GM19239 (cell line): ENCODE measurements at places on chromosomes 4 and X.

DNA sequence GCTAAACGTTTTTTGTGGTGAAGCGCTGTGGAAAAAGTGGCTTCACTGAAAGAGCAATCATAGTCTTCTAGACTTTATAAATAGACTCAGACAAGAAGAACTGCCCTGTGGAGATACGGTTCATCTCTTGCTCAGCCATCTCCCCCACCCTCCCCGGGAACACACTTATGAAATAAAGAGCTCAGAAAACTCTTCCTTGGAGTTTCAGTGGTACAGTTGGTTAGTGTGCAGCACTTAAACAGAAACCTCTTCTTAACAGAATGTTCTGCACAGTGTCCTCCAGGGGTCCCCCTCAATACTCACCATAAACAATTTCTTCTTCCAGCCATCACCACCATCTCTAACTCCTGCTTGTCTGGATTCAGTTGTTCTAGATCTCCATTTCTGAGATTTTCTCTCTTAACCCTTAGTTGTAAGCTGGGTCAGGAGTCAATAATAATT is 313.0 kb downstream of the ARHGAP10 start:
- DNase-seq: peak; percentile 37

- no peak for DNase-seq
These were observed 13.7 kb upstream of the HTRA3 start for GRCh38 chr4:8255698-8256441.

DNA sequence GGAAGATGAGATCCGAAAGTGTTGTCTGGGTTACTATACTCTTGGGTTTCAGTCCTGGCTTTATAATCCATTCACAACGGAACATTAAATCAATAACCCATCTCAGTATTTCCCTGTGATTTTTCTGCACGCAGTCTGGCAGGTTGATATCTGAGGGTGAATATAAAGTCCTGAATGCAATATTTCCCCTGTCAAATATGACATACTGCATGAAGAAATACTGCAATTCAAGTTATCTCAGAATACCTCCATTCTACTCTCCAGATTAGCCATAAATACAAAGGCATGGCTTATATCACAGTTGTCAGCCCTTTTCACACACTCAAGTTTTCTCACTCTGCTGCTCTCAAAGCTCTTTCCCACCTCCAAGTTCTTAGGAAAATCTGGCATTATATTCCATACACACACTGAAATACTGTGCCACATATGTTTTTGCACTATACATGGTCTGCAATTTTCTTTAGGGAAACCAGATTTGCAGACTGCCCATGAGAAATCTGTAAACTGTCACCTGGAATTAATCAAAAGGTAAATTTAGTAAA is 64.7 kb downstream of the WDFY3 start:
- no peak for DNase-seq

GRCh38 chr4:76987153-76987591 is 37.6 kb downstream of the SEPTIN11 start:
- DNase-seq: no peak

- DNase-seq: no peak
These were observed 78.7 kb downstream of the WDFY3 start for GRCh38 chr4:84887824-84888223.

GRCh38 chr4:138399081-138399480 is 156.9 kb upstream of the SLC7A11 start:
- no peak for DNase-seq

- no peak for DNase-seq
These were observed 10.9 kb upstream of the TMPRSS11D start for GRCh38 chr4:67894659-67895058.

GRCh38 chr4:41934514-41934900 is 722 bp upstream of the TMEM33 start:
- no peak for DNase-seq

DNA sequence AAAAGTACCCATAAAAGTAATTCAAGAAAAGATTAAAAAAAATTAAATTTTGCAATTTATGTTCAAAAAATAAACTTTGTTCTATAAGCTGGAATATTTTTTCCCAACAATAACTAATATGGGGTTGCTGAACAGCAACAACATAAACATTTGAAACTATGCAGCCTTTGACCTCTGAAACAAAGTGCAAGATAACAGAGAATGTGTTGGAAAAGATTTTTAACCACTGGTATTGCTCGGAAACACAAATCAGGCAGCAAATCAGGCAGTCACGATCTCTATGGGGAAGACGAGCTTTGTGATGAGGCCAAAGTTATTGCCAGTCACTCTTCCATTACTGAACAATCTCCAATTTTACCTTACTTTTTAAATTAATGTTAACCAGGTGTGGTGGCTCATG is 332.1 kb downstream of the PABPC4L start:
- no peak for DNase-seq

DNA sequence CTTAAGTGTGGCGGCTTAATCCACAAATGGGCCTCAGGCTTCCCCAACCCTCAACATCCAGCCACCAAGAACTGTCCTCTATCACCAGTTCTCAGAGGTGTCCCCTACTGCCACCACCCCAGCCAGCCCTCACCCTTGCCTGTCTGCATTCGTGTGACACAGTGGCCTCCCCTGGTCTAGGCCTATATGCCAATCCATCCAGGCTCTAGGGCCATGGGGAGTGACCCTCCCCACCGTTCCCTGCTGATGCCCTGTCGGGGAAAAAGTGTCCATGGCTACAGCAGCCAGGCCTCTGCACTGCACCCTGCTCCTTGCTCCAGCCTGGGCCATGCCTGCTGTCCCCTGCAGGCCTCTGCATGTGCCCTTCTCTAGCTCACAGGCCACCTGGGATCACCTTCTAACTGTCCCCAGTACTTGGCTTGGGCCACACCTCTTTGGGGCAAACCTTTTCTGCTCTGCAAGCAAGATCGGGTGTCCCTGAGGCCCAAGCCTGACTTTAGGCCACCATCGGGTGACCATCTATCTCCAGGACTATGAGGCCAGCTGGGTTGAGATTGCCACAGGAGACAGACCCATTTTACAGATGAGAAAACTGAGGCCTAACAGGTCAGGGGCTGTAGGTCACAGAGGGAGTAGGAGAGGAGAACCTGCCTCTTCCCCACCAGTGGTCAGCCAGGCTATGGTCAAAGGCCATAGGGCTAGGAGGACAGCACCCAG is 75.8 kb downstream of the JAKMIP1 start:
- no peak for DNase-seq

GRCh38 chrX:4905576-4905975 is 1192.1 kb upstream of the PRKX start:
- DNase-seq: no peak

DNA sequence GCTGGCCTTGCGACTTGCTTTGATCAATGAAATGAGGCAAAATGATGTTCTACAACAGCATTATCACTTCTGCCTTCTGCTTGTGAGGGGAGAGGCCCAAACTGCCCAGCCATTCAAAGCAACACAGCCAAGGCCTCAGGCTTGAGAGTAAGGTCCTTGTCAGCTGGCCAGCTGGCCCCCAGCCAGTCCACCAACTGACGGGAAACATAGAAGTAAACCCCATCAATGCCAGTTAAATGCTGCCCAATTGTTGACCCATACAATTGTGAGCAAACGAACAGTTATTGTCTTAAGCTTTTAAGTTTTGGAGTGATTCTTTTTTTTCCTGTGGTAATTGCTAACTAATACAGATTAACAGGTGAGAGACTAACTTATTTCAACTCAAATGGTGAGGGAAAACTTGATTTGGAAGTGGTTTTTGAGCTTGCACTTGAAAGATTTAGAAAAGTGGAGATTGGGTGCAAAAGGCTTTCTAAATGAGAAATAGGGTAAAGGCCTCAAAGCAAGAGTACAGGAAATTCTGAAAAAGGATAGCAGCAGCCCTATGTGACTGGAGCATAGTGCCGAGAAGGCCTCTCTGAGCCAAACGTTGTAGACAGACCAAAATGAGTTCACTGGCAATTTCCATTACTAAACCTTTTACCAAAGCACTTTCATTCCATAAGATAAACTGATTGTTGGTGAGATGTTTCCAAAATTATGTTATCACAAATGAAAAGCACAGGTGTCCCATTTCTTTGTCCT is 66.9 kb downstream of the ARHGEF38 start:
- no peak for DNase-seq

DNA sequence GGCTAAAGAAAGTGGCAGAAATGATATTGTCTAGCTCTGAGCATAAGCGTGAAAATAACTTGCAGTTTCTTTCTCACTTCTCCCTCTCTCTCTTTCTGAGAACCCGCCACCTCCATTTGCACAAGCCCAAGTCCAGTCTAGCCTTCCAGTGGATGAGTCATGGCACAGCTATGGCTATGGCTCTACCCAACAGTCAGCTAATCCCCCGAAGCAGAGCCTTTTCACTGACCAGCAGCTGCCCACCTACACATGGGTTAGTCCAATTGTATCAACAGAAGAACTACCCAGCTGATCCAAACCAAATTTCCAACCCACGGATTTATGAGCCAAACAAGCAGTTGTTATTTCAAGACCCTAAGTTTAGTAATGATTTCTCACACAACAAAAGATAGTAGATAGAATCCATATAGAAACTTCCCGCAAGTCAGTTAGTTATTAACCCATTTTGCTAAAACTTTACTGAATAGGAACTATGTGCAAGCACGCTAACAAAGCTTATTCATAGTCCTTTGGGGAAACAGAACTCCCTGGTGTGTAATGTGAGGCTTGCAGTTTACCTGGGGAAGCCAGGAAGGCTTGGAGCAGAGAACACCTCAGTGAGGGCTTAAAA is 282.3 kb downstream of the INPP4B start:
- no peak for DNase-seq

- DNase-seq: no peak
These were observed 80.1 kb upstream of the LRPAP1 start for GRCh38 chr4:3612281-3612680.

GRCh38 chr4:107800706-107801105 is 24.0 kb upstream of the SGMS2 start:
- DNase-seq: no peak

DNA sequence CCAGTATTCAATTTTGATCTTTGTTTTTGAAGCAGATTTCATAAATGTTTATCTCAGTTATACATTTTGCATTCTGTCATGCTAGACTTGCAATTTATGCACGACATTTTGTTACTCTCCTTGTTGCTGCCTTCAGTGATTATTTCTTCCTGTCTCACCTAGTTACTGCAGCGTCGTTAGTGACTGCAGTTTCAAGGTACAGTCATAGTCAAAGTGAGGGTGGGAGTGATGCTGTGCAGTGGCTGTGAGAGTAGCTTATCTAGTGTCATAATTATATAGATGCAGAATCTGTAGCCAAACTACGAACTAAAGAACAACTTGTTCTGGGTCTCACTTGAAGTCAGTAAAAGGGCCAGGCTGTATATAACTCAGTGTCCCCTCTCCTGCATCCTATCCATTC is 69.8 kb downstream of the GPR101 start:
- no peak for DNase-seq

DNA sequence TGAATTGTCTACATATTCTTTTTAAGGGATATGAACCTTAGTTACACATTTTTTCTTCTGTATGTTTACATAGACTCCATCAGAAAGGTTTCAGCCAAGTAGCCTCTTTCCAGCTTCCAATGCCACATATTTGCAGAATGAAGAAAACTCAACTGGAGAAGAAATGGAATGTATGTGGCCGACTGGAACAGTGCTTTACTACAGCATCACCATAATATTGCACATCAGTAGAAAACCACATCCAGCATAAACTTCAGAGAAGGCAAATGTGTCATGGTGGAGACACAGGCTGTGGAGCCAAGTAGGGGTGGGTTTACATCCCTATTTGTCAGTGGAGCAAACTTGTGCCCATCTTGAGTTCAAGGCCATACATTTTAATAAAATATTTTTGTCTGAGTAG is 204.8 kb upstream of the LDB2 start:
- no peak for DNase-seq

- no peak for DNase-seq
These were observed 91.6 kb upstream of the PLAC1 start for GRCh38 chrX:134749706-134750445.

- DNase-seq: no peak
These were observed 167.1 kb downstream of the AMELX start for GRCh38 chrX:11460347-11460746.

- no peak for DNase-seq
These were observed 128.7 kb upstream of the MID1 start for GRCh38 chrX:10749113-10749512.

DNA sequence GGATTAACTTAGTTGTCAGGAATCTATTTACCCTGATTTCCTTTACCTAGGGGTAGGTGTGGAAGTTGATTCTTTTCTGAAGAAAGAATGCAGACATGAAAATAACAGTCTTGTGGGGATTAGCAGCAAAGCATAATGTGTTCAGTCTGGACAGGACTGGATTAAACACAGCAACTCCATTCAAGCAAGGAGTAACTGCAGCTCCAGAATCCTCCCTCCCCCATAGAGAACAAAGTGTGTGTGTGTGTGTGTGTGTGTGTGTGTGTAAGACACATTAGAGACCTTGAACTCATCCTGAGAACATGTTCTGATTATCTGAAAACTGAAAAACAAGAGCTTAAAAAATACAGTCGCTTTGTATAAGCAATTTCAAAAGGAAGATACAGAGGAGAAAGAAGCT is 9.3 kb downstream of the C4orf54 start:
- no peak for DNase-seq

GRCh38 chr4:8617486-8618040 is 25.0 kb downstream of the CPZ start:
- no peak for DNase-seq

- DNase-seq: no peak
These were observed 60.1 kb downstream of the CCSER1 start for GRCh38 chr4:90187148-90187884.

DNA sequence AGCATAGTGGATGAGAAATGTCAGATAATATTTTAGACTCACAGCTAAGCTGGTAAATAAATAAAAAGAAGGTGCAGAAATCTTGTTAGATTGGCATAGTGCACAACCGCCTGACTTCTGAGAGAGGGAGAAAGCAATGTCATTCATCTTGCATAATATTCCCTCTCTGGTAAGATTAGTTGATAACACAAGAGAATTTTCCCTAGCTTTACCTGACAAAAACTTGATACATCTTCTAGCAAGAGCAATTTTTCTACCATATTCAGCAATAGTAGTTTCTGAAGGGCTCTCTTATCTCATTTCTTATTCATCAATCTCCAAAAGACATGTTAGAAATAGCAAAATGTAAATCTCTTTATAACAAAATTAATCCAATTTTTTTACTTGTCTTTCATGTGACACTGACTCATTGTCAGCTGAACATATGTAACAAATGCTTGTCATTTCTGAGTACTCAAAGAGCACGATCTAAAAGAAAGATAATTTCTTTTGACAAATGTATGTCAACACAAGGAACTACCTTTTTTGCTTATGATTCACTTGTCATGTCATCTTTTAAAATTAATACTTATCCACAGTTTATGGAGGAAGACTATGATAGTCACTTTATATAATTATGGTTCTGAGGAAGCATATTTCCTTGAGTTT is 240.0 kb downstream of the ARAP2 start:
- no peak for DNase-seq

GRCh38 chr4:157293673-157294072 is 73.1 kb downstream of the GRIA2 start:
- no peak for DNase-seq
